ENCODE measurements at places on chromosomes 5 and 9.

DNA sequence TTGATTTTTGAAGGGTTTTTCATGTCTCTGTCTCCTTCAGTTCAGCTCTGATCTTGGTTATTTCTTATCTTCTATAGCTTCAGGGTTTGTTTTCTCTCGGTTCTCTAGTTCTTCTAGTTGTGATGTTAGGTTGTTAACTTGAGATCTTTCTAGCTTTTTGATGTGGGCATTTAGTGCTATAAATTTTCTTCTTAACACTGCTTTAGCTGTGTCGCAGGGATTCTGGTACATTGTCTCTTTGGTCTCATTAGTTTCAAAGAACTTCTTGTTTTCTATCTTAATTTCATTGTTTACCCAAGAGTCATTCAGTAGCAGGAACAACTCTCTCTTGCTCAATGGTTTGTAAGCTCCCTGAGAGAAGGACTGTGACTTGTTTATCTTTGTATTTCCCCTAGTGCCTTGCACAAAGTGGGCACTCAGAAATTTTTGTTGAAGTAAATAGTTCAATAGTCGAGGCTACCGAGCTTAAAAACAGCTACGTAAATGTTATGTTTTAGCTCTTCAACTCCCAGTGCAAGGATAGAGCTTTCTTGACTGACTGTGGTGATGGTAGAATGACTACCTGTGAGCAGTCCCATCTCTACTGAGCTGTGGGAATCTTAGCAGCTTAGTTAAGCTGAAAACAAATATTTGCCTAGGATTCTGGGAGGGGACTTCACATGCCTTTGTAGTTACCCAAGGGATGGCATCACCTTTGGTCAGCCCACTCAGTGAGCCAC lies 225.8 kb upstream of the ELL2 start:
- DNase-seq, result no peak

DNA sequence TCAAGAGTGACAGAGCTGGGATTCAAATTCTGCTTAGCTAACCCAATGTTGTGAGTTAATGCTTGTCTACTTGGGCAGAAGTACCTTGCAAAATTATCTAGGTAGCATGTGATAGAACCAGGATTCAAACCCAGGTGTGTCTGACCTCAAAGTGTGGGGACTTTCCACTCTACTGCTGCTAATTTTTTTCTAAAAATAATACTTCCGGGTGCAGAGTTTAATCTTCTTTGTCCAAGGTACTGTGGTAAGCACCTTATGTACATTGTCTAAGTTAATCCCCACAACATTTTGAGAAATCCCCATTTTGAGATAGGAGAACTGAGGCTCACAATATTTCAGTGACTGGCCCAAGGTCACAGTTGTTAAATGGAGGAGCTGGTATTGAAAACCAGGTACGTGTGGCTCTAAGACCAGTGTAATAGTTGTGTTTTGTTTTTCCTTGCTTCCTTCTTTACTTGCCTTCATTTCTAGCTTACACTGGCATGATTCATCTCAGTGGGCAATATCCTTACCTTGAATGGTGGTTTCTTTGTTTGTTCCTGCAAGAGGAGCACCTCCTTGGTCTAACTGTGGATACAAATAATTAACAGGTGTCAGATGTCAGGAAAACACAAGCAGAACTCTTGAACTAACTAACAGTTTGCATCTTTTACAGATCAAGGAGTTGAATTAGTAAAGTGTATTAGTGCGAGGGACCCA lies 7.5 kb downstream of the ALDOB start:
- no peak for DNase-seq

DNA sequence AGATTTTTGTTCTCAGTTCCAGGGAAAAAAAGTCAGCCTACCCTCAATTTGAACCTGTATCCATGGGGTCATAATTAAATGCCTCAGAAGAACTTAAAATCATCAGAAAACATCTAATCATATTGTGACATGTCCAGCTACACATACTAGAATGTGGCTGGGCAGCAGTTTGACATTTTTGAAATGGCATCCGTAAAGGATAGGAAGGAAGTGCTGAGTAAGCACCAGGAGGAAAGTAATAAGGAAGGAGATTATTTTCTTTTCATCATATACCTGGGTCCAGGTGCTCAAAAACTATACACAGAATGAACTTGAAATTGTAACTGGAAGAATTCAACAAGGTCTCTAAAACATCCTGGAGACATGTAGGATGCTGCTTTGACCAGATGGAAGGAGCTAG lies 116.9 kb upstream of the RAI14 start:
- DNase-seq, result no peak

GRCh38 chr5:53481159-53481886 lies 894 bp downstream of the FST start:
- DNase-seq, result no peak

DNA sequence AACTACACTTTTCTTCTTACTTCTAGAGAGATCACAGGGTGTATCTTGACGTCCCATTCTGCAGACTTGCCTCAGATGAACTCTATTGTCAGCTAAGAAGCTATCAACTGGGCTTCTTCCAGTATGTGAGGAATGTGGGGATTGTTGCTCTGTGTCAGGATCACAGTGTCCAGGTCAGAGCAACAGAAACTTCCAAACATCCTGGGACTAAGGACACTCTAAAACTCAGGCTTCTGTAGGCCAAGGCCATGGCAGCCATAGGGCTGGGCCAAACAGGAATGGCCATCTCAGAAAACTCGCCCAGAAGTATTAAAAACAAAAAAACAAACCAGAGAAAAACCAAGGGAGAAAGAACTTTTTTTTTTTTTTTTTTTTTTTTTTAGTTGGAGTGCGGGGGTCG lies 210.0 kb upstream of the CLINT1 start:
- DNase-seq, result no peak
